Astrocyte (in vitro differentiated cells and primary cell): ENCODE measurements at places on chromosomes 4 and X.

DNA sequence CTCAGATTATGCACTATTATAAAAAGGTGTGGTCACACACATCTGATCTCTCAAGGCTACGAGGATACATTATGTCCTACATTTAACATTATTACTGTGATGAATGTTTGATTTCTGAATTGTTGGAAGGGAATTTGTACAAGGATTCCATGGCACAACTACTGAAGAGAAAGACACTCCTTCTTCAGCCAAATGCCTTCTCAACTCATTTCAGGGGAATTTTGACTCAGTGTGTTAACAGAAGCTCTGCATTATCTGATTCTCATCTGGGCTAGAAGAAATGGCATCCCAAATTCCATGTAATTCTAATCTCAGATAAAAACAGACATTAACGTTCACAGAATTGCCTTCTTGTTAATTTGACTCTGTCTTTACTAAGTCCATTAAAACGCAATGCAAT lies 477.7 kb downstream of the PDGFC start:
- peak; percentile 71 for DNase-seq

DNA sequence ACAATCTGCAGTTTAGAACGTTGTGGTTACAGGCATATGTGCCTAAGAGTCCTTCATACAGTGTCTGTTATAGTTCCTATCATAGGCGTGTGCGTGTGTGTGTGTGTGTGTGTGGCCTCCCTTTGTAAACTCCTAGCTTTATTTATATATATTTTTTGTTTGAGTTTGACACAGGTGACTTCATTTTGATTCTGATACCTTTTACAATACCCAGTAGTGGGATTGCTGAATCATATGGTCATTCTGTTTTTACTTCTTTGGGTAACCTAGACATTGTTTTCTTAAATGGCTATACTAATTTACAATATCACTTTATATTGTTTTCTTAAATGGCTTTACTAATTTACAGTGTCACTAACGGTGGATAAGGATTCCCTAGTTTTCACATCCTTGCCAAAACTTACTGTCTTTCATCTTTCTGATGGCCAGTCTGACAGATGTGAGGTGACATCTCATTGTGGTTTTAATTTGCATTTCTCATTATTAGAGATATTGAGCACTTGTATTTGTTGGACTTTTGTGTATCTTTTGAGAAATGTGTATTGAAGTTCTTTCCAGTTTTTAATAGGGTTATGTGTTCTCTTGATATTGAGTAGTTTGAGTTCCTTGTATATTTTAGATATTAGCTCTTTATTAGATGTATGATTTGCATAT lies 211.1 kb upstream of the NUDT6 start:
- DNase-seq = no peak

DNA sequence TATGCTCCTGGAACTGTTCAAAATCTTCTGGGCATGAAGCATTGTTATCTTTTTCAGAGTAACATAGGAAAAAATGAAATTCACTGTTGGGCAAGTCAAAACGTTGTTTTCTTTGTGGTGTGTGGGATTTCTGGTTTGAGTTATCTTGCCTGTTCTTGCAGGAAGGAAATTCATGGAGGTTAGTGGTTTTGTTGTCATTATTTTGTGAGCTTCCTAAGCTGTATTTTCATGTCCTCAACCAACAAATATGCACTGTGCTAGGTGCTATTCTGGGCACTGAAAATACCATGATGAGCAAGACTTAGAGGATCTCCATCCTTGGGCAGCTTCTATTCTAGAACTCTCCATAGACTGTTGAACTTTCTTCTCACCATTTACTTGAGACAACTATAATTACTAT lies 16.9 kb downstream of the SPINK2 start:
- peak; percentile 90 for DNase-seq

DNA sequence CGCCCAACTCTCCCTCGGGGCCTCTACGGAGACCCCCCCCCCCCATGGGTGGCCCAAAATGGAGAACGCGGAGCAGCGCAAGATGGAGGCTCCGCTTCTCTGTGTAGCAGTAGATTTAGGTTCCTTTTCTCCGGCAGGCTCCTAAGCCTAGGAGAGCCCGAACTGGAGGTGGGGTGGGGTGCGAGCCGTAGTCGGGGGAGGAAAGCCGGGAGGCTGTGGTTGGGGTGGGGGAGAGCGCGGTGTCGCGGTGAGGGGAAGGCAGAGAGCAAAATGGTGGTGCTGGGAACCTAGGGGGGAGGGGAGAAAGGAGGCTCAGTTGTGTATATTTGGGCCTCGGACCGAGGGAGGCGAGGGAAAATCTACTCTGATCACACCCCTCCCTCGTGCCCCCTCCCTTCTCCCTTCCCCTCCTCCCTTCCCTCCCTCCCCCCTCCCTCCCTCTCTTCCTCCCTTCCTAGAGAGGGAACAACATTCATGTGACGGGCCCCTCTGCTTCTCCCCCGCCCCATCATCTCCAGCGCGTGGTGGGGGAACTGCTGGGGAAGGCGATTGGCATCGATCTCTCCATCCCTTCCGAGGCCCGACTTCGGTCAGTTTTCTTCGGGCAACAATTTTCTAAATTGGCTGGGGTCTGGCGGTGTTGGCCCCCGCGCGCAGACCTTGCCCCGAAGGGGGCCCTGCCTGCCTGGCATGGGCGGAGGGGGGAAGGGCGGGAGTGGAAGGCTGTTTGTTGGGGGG lies at the start of gene STAG2:
TSS of gene STAG2 (plus strand) at position 439 of the 738 bp plus-strand sequence. CDS start 60,922 bp downstream, outside the sequence.
- DNase-seq = peak; percentile 72

DNA sequence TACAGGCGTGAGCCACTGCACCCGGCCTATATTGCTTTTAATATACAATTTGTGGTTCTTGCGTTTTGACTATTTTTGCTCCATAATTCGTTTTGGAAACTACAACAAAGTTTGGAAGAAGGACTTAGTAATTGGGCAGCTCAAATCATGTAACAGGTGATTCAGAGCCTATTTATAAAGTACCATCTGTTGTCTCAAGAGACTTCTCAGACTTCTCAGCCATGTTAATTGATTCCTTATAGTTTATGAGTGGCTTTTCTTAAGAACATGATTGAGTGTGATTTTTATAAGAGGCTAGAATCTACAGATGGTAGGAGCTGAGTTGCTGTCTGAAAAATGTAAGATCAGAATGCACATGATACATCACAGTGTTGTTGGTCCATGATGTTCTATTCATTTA lies 240.2 kb downstream of the ADGRL3 start:
- no peak for DNase-seq

- DNase-seq = no peak
These were observed 5.0 kb downstream of the FRYL start for GRCh38 chr4:48774760-48775710.

- no peak for DNase-seq
These were observed 62.6 kb downstream of the SORCS2 start for GRCh38 chr4:7254736-7255487.

DNA sequence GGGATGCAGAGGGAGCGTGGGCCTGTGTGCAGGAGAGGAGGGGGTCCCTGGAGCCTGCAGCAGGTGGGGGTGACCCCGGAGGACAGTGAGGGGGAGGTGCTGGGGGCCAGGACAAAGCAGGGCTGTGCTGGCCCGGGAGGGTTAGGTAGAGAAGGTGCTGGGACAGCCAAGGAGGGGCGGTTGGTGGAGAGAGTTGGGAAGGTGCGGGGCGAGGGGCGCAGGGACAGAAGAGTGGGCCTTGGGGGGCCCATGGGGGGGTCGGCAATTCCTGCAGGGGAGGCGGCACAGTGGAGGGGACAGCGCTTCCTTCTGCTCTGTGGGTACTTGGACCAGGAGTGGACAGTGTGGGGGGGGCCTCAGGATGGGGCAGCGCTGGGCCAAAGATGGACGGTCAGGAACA lies 32.5 kb downstream of the LRPAP1 start:
- DNase-seq = no peak

- DNase-seq = no peak
These were observed 42.5 kb downstream of the SCD5 start for GRCh38 chr4:82756061-82756460.

- no peak for DNase-seq
These were observed 245.0 kb upstream of the GEMIN8 start for GRCh38 chrX:14274691-14275090.

DNA sequence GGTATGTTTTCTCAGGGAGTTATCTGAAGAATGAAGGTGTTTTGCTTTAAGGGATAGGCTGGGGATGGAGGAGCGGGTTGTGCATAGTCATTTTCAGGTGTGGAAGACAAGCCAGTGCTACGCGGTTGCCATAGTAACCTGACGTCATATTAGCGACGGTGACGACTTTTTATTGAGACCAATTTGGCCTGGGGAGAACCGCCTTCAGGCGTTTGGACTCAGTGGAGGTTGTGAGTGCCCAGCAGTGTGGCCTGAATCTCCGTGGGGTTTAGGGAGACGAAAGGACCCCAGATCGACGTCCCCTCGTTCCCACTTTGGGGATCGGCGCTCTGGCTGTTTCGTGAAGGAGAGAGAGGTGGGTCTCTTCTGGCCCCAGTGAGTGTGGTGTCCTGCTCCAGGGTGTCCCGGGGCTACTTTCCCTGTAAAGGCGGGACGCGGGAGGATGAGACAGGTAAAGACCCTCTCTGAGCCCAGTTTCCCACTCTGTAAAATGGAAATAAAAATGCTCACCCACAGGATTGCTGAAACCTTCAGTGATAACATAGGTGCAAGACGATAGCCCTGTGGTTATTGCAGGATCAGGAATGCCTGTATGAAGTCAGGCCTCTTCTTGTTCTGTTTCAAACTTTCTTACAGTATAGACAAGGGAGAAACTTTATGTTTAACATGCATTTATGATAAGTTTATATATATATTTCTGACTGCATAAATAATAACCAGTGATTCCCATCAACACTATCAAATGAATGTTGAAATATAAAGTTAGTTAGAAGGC lies 48.6 kb downstream of the GPRASP3 start:
- DNase-seq = peak; percentile 80

- DNase-seq = no peak
These were observed 1.5 kb downstream of the NKX1-1 start for GRCh38 chr4:1404573-1405253.

DNA sequence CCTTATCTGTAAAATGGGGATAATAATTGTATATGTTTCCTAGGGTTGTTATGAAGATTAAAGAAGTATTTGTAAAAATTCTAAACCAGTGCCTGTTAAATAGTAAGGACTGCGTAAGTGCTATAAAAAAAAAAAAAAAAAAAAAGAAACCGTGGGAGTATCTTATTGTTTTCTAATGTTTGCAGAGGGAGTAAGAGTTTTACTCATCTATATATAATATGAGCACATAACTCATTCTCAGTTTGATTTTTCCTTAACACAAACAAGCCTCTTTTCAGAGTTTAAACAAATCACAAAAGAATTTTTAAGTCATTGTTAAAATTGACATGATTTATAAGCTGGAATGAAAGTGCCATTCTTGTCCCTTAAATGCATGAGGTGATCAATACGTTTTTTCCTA lies 104.9 kb downstream of the AMELX start:
- no peak for DNase-seq

DNA sequence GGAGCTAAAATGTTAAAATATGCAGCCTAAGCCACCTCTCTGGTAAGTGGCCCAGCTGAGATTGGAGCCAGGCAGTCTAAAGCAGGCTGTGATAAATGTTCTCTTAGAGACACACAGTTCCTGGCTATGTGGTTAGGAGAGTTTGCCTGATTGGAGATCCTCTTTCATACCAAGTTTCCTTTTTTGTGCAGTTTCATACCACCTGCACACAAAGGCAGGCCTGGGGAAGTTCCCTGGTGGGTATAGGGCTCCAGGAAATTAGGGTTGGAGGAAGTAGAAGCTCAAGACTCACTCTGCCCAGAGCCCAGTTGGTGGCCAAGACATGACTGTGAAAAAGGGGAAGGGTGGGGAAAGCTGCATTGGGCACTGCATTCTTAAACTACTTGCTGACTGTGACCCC lies 16.9 kb downstream of the CYBB start:
- DNase-seq = no peak

DNA sequence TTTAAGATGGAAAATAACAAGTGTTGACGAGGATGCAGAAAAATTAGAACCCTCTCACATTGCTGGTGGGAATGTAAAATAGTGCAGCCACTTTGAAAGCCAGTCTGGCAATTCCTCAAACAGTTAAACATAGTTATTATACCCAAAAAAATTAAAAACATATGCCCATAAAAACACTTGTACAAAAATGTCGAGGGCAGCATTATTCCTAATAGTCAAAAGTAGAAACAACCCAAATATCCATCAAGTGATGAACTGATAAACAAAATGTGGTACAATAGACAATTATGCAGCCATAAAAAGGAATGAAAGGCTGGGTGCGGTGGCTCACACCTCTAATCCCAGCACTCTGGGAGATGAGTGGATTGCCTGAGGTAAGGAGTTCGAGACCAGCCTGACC lies 6.3 kb downstream of the IDS start:
- no peak for DNase-seq

DNA sequence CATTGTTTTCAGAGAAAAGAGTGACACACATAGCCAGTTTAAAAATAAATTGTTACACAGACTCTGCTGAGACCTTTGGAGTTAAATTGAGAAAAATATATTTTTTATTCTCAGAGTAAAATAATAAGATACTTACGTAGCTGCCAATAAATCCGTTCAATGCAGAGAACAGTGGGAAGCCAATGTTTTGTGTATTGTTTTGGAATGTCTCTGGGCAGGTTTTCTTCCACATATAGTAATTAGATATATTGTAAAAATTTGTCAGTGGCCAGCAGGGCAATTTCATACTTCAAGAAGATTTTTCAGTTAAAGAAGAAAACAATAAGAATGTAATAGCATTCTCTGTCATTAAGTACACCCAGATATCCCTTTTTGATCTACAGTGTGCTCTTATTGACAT lies 999.5 kb upstream of the INTU start:
- no peak for DNase-seq

DNA sequence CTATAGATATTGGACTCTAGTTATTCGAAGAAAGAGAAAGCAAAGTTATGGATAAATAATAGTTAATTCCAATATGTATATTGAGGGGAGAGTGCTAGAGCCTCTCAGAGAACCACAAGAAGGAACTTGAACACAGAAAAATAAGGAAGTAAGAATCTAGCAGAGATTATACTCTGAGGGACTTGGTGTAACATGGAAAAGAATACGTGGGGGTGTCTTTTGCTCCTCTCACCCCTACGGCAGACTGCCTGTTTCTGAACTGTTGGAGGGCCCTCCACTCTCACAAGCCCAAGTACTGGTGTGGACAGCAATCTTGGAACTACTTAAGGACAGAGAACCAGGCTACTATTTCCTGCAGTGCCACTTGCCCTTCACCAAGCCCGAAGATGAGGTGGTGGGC lies 1174.4 kb upstream of the PCDH10 start:
- no peak for DNase-seq
